ENCODE measurements at places on chromosomes 7 and 10. TPM values are rescaled to one million over a fixed set of nuclear protein-coding genes. Genes with fewer than 3 reads are reported as not detected.
A peak's percentile ranks its signal among the peaks of the same experiment; 100 is the strongest.

The KCTD7 gene
- 6.2 TPM for total RNA-seq

DNA sequence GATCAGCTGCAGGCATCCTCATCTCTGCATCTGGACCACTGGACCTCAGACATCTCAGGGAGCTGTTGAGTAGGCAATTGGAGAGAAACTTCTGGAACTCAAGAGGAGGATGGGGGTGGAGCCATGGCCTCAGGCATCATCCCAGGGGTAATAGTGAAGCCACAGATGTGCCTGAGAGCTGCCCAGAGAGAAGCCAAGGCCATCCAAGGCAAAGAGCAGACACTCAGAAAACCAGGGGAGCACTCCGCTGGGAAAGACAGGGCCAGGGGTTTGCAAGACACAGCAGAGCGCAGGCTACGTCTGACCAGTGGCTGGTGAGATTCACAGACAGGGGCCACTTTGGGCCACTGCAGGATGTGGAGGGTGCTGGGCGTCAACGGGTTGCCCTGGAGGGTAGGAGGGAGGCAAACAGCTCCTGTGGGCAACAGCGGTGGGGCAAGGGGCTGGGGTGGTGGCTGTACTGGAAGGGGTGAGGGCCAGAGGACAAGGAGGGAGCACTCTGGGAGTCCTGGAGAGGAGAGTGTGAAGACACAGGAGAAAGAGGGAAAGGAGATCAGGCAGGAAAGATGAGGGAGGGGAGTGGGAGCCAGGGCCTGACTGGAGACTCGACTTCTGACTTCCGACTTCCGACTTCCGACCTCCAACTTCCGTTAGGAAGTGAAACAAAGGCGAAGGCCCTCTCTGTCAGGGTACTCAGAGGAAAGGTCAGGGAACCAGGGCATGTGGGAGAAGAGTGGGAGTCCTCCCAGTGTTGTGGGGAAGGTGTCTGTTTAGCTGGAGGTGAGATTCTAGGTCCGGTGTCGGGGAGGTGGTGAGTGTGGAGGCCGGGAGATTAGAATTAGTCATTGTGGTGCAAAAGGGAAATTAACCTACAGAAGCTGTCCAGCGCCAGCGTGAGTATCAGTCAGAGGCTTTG, 69.7 kb upstream of the ANTXRL start:
- DNase-seq: peak; percentile 23

DNA sequence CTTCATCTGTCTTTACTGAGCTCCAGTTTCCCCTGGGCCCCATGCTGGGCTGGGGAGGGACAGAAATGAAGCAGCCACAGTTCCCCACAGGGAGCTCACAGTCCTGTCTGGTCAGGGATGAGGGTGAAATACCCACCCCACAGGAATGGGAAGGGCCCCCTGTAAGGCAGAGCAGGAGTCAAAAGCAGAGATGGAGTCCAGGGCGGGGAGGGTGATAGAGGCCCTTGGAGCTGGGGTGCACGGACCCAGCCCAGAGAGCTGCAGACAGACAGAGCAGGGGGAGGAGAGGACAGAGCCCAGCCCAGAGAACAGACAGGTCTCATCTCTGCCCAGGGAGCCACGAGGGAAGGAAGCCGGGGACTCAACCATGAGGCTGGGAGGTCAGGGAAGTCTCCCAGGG, 34.9 kb upstream of the ZNF488 start:
- DNase-seq: no peak

The TPK1 gene
- total RNA-seq: 14.8 TPM

DNA sequence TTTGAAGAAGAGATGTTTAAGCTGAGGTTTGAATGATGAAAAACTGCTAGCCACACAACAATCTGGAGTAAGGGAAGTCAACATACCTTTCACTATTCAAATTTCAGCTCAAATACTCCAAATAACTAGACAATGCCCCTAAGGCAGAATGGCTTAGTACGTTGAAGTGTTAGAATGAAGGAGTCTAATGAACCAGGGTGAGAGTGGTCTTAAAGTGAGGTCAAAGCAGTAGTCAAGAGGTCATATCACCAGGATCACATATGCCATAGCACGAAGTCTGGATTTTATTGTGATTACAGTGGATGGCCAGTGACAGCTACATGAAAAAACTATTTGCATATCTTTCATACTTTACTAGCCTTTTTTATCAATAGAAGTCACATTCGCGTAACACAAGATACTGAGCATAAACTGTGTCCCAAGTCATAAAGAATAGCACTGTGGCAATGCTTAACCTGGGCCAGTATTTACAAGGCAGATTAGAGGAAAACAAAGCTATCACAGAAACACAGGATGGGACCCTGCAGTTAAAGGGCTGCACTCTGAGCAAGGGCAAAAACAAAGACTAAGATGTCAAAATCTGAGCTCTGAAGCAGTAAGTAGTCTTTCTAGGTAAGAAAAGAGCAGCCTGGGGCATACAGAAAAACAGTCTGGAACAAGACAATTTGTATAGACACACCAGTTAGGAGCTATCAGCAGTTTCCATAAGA, 61.5 kb downstream of the HYCC1 start:
- DNase-seq: no peak

The INHBA gene
- 0.60 TPM for total RNA-seq

DNA sequence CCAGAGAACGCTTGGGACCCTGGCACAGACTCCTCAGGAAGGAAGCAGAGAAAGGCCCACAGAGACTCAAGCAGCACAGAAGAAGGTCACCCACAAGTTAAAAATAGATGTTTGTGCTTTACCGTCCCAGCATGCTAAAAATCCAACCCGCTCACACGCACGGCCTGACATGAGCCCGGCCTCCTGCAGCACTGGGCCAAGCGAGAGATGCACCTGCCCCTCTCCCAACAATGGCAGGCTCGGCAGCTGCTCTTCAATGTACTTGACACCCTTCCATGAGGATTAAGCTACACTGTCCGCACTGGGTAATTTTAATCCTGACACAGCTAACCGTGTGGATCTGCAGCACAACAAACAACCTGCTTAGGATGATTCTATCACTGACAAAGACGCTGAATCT, 9.3 kb downstream of the DIP2C start:
- DNase-seq: no peak

DNA sequence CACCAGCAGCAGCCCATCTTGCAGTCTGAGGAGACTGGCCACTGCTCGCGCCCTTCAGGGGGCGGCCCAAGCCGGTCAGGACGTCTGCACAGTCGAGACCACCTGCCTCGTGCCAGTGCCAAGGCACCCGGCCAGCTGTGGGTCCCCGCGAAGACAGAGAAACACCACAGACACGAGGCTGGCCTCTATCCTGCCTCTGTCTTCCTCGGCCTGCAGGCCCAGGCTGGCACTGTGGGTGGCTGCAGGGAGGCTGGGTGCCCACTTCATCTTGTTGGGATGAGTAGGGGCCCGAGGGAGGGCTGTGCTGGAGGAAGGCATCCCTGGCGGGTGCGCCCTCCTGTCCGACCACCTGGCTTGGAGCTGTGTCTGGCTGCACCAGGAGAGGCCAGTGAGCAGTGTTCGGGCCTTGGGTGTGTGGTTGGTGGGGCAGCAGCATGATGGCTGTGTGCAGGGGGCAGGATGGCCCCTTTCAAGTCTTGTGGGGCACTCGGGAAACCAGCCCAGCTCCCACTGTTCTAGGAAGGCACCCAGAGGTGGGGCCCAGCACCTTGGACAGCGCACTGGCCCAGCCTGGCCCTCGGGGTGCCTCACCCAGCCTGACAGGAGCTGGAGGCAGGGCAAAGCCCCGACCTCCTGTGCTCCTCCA, 7.3 kb downstream of the DPYSL4 start:
- DNase-seq: peak; percentile 37

GRCh38 chr10:114649217-114649903, 8.7 kb downstream of the ABLIM1 start:
- peak; percentile 38 for DNase-seq

GRCh38 chr10:18554479-18554878, 96.9 kb downstream of the NSUN6 start:
- no peak for DNase-seq

DNA sequence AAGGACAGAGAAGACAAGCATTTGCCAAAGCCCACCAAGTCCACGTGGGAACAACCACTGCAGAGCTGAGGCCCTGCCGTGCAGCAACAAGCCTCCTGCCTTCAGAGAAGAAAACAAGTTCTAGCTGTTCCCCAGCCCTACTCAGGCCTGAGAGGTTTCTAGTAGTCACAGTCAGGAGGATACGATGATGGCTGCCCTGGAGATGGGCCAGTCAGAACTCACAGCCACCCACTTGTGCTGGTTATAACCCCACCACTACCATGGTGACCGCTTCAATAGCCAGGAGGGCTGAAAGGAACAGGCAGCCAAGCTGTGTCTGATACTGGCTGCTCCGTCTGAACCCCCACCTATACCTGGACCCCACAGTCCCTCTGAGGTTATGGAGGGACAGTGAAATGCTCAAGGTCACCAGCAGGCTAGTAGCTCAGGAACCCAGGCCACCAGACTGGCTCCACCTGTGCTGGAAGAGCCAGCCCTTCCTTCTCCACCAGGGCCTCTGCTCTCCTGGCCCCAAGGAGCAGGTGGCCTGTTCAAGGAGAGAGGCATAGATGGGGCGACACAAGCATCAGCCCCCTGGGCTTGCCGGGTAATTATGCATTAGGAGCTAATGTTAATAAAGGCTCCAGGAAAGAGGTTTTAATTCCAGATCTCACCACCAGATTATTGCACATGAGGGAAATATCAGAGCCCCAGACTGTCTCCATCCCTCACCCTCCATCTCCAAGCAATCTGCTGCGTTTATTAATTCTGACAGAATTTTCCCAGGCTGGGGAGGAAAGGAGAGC, 125.8 kb upstream of the PCBD1 start:
- DNase-seq: no peak

DNA sequence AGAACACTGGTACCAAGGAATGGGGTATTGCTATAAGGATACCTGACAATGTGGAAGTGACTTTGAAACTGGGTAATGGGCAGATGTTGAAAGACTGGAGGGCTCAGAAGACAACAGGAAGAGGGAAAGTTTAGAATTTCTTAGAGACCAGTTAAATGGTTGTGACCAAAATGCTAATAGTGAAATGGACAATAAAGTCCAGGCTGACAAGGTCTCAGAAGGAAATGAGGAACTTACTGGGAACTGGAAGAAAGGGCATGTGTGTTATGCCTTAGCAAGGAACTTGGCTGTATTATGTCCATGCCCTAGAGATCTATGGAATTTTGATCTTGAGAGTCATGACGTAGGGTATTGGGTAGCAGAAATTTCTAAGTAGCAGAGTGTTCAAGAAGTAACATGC, 38.0 kb downstream of the FAM149B1 start:
- no peak for DNase-seq

The SCD gene
- total RNA-seq: 297 TPM

The RSPH10B gene
- total RNA-seq: 1.0 TPM

- no peak for DNase-seq
These were observed 161.4 kb downstream of the ARID5B start for GRCh38 chr10:62062752-62063512.
